ENCODE measurements at places on chromosomes 4 and X. TPM values are rescaled to one million over a fixed set of nuclear protein-coding genes. Genes with fewer than 3 reads are reported as not detected.
A peak's percentile ranks its signal among the peaks of the same experiment; 100 is the strongest.

DNA sequence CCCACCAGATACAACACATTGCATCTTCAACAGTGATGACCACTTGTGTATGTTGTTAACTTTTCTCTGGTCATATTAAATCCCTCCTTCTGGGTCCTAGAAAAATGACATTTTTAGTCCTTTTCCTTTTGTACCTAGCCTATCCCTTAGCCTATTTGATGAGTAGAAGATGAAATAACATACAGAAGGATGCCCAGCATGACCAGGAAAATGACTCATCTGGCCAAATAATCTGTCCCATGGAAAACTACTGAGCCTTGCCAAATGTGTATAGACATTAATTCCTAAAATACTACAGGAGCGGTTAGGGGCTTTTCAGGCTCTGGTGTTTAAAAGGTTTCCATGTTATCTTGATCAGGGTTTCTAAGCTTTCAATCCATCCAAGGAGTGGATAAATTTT is 129.0 kb upstream of the KCNIP4 start:
- no peak overlapping the region for H3K27ac ChIP-seq
- no peaks in the 10 kb centered on the region for H3K36me3 ChIP-seq
- no peak overlapping the region for H3K4me3 ChIP-seq
- H3K4me1 ChIP-seq, result no peaks in the 10 kb centered on the region
- H3K27me3 ChIP-seq, result no peaks in the 10 kb centered on the region
- DNase-seq, result no peak

- no peaks in the 10 kb centered on the region for H3K4me1 ChIP-seq
- H3K27me3 ChIP-seq, result no peaks in the 10 kb centered on the region
- no peak overlapping the region for H3K27ac ChIP-seq
- H3K4me3 ChIP-seq, result no peak overlapping the region
- no peaks in the 10 kb centered on the region for H3K36me3 ChIP-seq
These were observed 12.2 kb downstream of the RNF150 start for GRCh38 chr4:141121101-141121500.

GRCh38 chr4:78609580-78609979 is 58.0 kb downstream of the ANXA3 start:
- no peaks in the 10 kb centered on the region for H3K36me3 ChIP-seq
- no peak overlapping the region for H3K27ac ChIP-seq
- H3K4me3 ChIP-seq, result no peak overlapping the region

GRCh38 chrX:96619588-96619987 is 65.1 kb upstream of the DIAPH2 start:
- H3K36me3 ChIP-seq, result no peaks in the 10 kb centered on the region
- no peaks in the 10 kb centered on the region for H3K27me3 ChIP-seq
- H3K4me1 ChIP-seq, result no peaks in the 10 kb centered on the region
- no peak for DNase-seq
- H3K27ac ChIP-seq, result no peak overlapping the region

- no peak overlapping the region for H3K4me3 ChIP-seq
- DNase-seq, result no peak
- no peaks in the 10 kb centered on the region for H3K27me3 ChIP-seq
- no peak overlapping the region for H3K27ac ChIP-seq
These were observed 33.1 kb downstream of the LNX1 start for GRCh38 chr4:53558065-53558801.

GRCh38 chrX:119187298-119187697 is 48.8 kb upstream of the PGRMC1 start:
- no peaks in the 10 kb centered on the region for H3K27me3 ChIP-seq
- H3K4me3 ChIP-seq, result no peak overlapping the region
- no peak for DNase-seq
- no peaks in the 10 kb centered on the region for H3K4me1 ChIP-seq
- no peaks in the 10 kb centered on the region for H3K36me3 ChIP-seq

GRCh38 chr4:141932490-141932889 is 296.1 kb downstream of the IL15 start:
- no peaks in the 10 kb centered on the region for H3K4me1 ChIP-seq
- no peak overlapping the region for H3K27ac ChIP-seq
- no peaks in the 10 kb centered on the region for H3K36me3 ChIP-seq
- no peaks in the 10 kb centered on the region for H3K27me3 ChIP-seq

DNA sequence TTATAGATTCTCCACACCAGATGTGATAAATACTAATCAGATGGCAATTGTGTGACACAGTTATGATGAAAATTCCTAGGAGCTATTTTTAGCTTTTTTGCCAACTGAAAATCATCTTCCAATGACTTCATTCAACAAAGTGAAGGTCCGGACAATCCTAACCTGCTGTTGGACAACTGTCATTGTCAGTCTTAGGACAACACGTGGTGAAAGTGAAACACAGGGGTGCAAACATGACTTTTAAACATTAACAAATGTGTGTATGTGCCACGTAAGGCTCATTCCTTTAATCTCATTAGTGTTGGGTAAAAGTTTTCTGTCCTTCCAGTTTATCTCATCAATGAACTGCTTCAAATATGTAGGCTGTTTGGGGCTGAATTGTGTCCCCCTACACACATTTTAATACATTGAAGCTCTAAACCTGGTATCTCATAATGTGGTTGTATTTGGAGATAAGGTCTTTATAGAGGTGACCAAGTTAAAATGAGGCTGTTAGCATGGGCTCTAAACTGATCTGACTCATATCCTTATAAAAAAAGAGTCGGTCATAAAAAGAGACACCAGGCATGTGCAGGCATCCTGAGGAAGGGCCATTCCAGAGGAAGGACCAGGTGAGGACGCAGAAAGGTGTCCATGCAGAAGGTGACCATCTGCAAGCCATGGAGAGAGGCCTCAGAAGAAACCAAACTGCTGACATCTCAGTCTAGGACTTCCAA is 41.2 kb upstream of the SMAD1 start:
- DNase-seq, result no peak
- no peak overlapping the region for H3K27ac ChIP-seq
- no peaks in the 10 kb centered on the region for H3K4me1 ChIP-seq
- H3K4me3 ChIP-seq, result no peak overlapping the region
- H3K36me3 ChIP-seq, result no peaks in the 10 kb centered on the region
- no peaks in the 10 kb centered on the region for H3K27me3 ChIP-seq

GRCh38 chr4:72031868-72032608 is at the start of gene NPFFR2:
Gene NPFFR2, plus strand, starts transcription at chr4:72032000. Its CDS starts 96,592 bp downstream, at chr4:72128592.
- no peak within 1 kb of the TSS for H3K27ac ChIP-seq
- H3K4me1 ChIP-seq, result no peaks in the 10 kb centered on the region
- H3K4me3 ChIP-seq, result no peak within 1 kb of the TSS
- no peaks in the 10 kb centered on the region for H3K36me3 ChIP-seq

- no peak for DNase-seq
- no peak overlapping the region for H3K4me3 ChIP-seq
- peaks cover 2% of the 10 kb centered on the region for H3K36me3 ChIP-seq
- H3K27ac ChIP-seq, result no peak overlapping the region
These were observed 27.1 kb upstream of the SLC25A6 start for GRCh38 chrX:1418901-1419544.

- no peak overlapping the region for H3K4me3 ChIP-seq
- no peaks in the 10 kb centered on the region for H3K27me3 ChIP-seq
- H3K36me3 ChIP-seq, result no peaks in the 10 kb centered on the region
- H3K4me1 ChIP-seq, result no peaks in the 10 kb centered on the region
- H3K27ac ChIP-seq, result no peak overlapping the region
- peak; percentile 61 for DNase-seq
These were observed 75.8 kb downstream of the NUDT11 start for GRCh38 chrX:51420610-51421009.

DNA sequence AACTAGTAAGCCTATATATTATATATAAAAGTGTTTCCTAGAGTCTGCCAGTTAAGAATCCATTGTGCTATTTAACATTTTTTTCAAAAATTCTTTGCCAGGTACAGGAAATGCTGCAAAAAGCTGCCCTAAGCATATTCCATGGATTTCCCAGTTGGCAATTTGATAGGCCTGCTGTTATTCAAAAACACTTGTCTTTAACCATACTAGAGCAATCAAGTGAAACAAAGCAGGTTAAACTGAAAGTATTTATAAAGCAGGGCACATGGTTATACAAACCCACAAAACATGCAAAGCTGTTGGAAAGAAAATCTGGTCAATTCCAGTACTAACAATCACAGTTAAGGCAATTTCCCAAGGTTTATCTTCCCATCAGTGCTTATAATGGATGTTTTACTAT is 159.9 kb downstream of the UNC5C start:
- no peaks in the 10 kb centered on the region for H3K27me3 ChIP-seq
- no peak overlapping the region for H3K4me3 ChIP-seq
- no peak overlapping the region for H3K27ac ChIP-seq
- no peak for DNase-seq
- no peaks in the 10 kb centered on the region for H3K36me3 ChIP-seq
- no peaks in the 10 kb centered on the region for H3K4me1 ChIP-seq

DNA sequence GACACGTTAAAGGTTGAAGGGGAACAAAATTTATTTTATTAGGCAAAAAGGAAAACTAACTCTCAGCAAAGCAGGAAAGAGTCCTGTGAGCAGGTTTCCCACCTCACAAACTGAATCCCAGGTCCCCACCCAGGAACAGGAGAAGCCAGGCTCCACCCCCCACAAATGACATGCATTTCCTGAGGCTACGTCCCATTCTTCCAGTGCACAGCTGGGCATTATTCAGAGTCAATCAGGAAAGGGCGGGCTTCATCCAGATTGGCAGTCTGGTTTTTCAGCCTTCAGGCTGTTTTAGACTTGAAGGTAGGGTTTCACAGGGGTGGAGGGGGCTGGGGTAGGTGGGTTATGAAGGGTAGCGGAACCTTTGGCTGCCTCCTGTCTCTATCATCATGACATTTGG is 11.9 kb upstream of the ASIC5 start:
- no peak for DNase-seq
- no peak overlapping the region for H3K4me3 ChIP-seq
- H3K27ac ChIP-seq, result no peak overlapping the region
- no peaks in the 10 kb centered on the region for H3K27me3 ChIP-seq

DNA sequence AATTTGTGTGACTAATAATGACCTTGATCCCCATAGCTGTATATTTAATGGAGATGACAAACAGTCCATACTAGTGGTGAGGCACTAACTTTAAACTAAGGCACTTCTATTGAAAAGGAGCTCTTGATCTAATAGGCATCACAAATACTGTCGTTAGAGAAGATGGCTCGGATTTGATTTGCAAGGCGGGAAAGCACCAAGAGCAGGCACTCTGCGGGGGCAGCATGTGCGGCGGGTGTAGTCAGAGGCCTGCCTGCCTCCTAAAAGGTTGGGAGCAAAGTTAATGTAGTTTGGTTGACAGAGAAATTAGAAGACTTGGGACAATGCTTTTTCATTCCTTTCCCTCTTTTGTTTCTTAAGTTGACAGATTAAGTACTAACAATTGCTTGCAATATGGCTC is 278.8 kb downstream of the CFAP299 start:
- H3K4me3 ChIP-seq, result no peak overlapping the region
- H3K36me3 ChIP-seq, result no peaks in the 10 kb centered on the region
- DNase-seq, result no peak
- no peak overlapping the region for H3K27ac ChIP-seq
- peaks cover 20% of the 10 kb centered on the region for H3K4me1 ChIP-seq

DNA sequence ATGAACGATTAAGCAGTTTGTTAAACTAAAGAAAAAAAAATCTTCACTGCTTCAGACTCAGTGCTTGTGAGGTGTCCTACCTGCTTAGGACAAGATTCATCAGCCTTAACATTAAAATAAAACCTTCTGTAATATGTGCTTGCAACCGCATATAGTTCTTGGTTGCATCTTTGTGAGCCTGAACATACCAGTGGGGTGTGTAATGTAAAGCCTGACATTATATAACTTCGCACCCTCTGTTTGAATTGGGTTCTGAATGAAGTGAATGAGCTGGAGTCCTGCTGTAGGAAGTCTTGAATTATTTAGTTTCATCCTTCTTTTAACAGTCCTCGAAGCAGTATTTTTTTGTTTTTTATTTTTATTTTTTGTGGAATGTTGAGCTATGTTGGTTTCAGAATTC is 3.1 kb downstream of the KDM6A start:
- H3K4me3 ChIP-seq, result peak overlapping the region; percentile 74
- DNase-seq, result no peak
- H3K4me1 ChIP-seq, result peaks cover 12% of the 10 kb centered on the region
- H3K36me3 ChIP-seq, result no peaks in the 10 kb centered on the region

DNA sequence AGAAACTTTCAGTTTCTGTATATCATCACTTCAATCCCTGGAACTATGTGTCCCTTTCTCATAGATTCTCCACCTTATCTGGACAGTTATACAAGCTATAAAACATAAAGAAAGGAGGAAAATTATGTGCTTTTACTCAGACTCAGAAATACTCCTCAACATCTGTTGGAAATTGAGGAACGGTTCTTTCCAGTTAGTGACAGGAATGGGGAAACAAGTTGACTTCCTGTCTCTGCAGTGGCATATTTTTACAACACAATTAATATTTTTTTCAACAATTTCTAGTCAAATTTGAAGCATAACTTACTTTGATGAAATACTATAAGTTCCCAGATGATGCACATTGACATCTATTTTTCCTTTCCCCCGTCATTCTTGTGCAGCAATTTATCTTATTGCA is 27.9 kb downstream of the ABHD18 start:
- no peak overlapping the region for H3K4me3 ChIP-seq
- DNase-seq, result no peak
- no peaks in the 10 kb centered on the region for H3K27me3 ChIP-seq
- peak overlapping the region; percentile 15 for H3K27ac ChIP-seq
- no peaks in the 10 kb centered on the region for H3K4me1 ChIP-seq
- H3K36me3 ChIP-seq, result peaks cover 5% of the 10 kb centered on the region

GRCh38 chrX:134544513-134545151 is 84.7 kb downstream of the HPRT1 start:
- H3K4me1 ChIP-seq, result peaks cover 20% of the 10 kb centered on the region
- no peak overlapping the region for H3K4me3 ChIP-seq

GRCh38 chr4:86594559-86595425 is 677 bp downstream of the PTPN13 start:
- H3K4me1 ChIP-seq, result peaks cover 20% of the 10 kb centered on the region
- H3K4me3 ChIP-seq, result peak overlapping the region; percentile 50
- no peak overlapping the region for H3K27ac ChIP-seq
- peaks cover 28% of the 10 kb centered on the region for H3K27me3 ChIP-seq
- no peak for DNase-seq

GRCh38 chr4:19596342-19596741 is 655.4 kb upstream of the SLIT2 start:
- H3K27me3 ChIP-seq, result no peaks in the 10 kb centered on the region
- H3K36me3 ChIP-seq, result no peaks in the 10 kb centered on the region
- no peak for DNase-seq
- H3K27ac ChIP-seq, result no peak overlapping the region

- H3K27me3 ChIP-seq, result no peaks in the 10 kb centered on the region
- no peak overlapping the region for H3K4me3 ChIP-seq
- no peaks in the 10 kb centered on the region for H3K36me3 ChIP-seq
- DNase-seq, result no peak
These were observed 240.7 kb downstream of the C4orf33 start for GRCh38 chr4:129336457-129337227.

FAM149A gene
- not detected for total RNA-seq

GRIA3 gene
- not detected for total RNA-seq

TENM3 gene
- not detected for total RNA-seq

PCDH19 gene
- not detected for total RNA-seq

GSX2 gene
- total RNA-seq, result 0.58 TPM

IRS4 gene
- not detected for total RNA-seq

FAM241A gene
- total RNA-seq, result 0.79 TPM

HPGDS gene
- total RNA-seq, result not detected

RCHY1 gene
- 34.5 TPM for total RNA-seq

GPR50 gene
- total RNA-seq, result not detected

MAGEA11 gene
- not detected for total RNA-seq

SPANXC gene
- total RNA-seq, result not detected

CHRDL1 gene
- not detected for total RNA-seq
